Amniotic epithelial cell (primary cell): ENCODE measurements at places on chromosomes 4 and X.

DNA sequence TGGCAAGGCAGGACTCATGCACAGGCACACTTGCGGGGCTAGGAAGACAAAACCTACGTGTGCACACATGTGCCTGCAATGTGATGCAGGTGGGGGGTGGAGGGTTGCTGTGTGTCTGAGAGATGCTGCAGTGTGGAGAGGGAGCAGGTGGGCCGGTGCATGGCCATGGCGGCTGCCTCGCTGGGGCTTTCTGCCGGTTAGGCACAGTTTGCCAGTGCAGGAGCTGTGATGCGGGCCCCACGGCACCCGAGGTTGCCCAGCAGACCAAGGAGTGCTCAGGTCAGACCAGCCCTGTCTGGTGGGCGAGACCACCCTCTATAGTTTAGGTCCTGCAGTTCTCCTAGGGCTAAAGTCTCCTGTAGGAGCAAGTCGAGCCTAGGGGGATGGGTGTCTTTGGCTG is 4.4 kb upstream of the AFM start:
- DNase-seq, result no peak

- no peak for DNase-seq
Observed at GRCh38 chrX:11537141-11537540, 128.6 kb downstream of the ARHGAP6 start.

GRCh38 chrX:41335198-41335957 is 1.4 kb downstream of the DDX3X start:
- DNase-seq, result no peak

- no peak for DNase-seq
Observed at GRCh38 chr4:7027284-7027683, 15.9 kb upstream of the TADA2B start.

GRCh38 chr4:145589916-145590702 is 29.1 kb upstream of the MMAA start:
- no peak for DNase-seq
